GM23338 (cell line): ENCODE measurements at places on chromosomes 11 and 22.

- no peaks in the 10 kb centered on the region for H3K27me3 ChIP-seq
- no peaks in the 10 kb centered on the region for H3K4me1 ChIP-seq
- DNase-seq, result peak; percentile 82
- H3K27ac ChIP-seq, result no peak overlapping the region
These were observed 33.0 kb downstream of the CHID1 start for GRCh38 chr11:877565-877964.

GRCh38 chr11:62217191-62217748 is 8.8 kb downstream of the SCGB2A1 start:
- no peaks in the 10 kb centered on the region; the same call in 1 of the 2 replicates for H3K36me3 ChIP-seq
- H3K4me1 ChIP-seq, result no peaks in the 10 kb centered on the region
- H3K4me3 ChIP-seq, result no peak overlapping the region
- H3K27me3 ChIP-seq, result no peaks in the 10 kb centered on the region
- DNase-seq, result peak; percentile 75

GRCh38 chr11:80831374-80831773 is 1390.5 kb upstream of the TENM4 start:
- DNase-seq, result no peak
- no peak overlapping the region for H3K4me3 ChIP-seq

- H3K27ac ChIP-seq, result no peak overlapping the region
- H3K27me3 ChIP-seq, result no peaks in the 10 kb centered on the region
- no peaks in the 10 kb centered on the region for H3K4me1 ChIP-seq
- no peak overlapping the region for H3K4me3 ChIP-seq
These were observed 13.1 kb downstream of the HINFP start for GRCh38 chr11:119134389-119134978.

DNA sequence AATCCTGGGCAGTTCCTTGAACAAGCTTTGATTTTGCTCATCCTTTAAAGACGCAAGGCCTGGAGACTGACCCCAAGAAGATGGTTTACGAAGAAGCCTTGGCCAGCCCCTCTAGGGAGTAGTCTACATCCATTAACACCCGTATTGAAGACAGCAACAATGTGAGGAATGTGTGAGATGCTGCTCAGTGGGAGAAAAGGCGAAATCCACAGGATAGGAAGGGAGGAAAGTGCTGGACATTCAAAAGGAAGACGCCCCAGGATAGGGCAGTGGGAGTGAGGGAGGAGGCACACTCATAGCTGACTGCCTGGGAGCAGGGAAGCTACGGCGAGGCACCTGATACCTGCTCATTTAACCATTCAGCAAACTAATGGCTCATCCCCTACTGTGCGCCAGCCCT is 114.1 kb downstream of the RRAS2 start:
- H3K36me3 ChIP-seq, result no peaks in the 10 kb centered on the region
- no peaks in the 10 kb centered on the region for H3K27me3 ChIP-seq
- no peak overlapping the region for H3K4me3 ChIP-seq
- no peaks in the 10 kb centered on the region for H3K4me1 ChIP-seq
- H3K27ac ChIP-seq, result no peak overlapping the region
